ENCODE measurements at places on chromosomes 11 and 22. TPM values are rescaled to one million over a fixed set of nuclear protein-coding genes. Genes with fewer than 3 reads are reported as not detected.

Gene ADM
- 137 TPM for total RNA-seq

Gene AGBL2
- total RNA-seq: 0.38 TPM

Gene C11orf86
- total RNA-seq: not detected

Gene BATF2
- 0.39 TPM for total RNA-seq

Gene MS4A6A
- total RNA-seq: 0.63 TPM

Gene TLCD5
- total RNA-seq: 7.2 TPM

Gene ALX4
- total RNA-seq: not detected

Gene ANKK1
- total RNA-seq: not detected

Gene P2RY6
- total RNA-seq: 0.26 TPM

Gene PRG3
- total RNA-seq: not detected

Gene SUSD2
- 0.26 TPM for total RNA-seq

Gene ZC3H7B
- 57.9 TPM for total RNA-seq

Gene MCAT
- total RNA-seq: 6.8 TPM

Gene FIBIN
- total RNA-seq: not detected

Gene SPTBN2
- total RNA-seq: 22.6 TPM

Gene LIF
- total RNA-seq: 0.25 TPM

Gene CSF2RB
- 2.8 TPM for total RNA-seq

Measured in dermis microvascular lymphatic vessel endothelial cell (primary cell).